Dorsolateral prefrontal cortex (tissue), 122 donors: ENCODE measurements at places on chromosomes 4 and X.

- DNase-seq: no peak
Measured at GRCh38 chr4:106318511-106318910, 2.2 kb downstream of the AIMP1 start.

DNA sequence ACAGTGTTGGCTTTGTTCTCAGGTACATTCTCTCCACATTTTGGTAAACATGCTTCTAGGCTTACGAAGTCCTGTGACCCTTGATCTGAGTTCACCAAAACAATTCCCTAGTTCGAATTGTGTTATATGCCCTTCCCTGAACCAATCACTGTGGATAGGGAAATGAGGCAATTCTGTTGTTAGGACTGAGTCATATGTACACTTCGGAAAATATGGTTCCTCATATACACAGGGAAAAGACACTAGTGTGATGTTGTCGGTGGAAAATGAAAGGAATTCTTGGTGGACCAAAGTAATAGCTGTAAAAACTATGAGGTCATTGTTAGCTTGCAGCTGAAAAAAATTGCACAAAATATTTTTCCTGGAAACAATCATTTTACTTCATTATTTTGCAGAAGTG lies 46.6 kb upstream of the MAGEC2 start:
- DNase-seq: no peak

GRCh38 chr4:88866862-88867550 lies 169.4 kb upstream of the NAP1L5 start:
- no peak for DNase-seq

- no peak for DNase-seq
Measured at GRCh38 chr4:53778155-53778554, 186.9 kb upstream of the LNX1 start.

- DNase-seq: no peak
Measured at GRCh38 chr4:19883841-19884240, 367.9 kb upstream of the SLIT2 start.

DNA sequence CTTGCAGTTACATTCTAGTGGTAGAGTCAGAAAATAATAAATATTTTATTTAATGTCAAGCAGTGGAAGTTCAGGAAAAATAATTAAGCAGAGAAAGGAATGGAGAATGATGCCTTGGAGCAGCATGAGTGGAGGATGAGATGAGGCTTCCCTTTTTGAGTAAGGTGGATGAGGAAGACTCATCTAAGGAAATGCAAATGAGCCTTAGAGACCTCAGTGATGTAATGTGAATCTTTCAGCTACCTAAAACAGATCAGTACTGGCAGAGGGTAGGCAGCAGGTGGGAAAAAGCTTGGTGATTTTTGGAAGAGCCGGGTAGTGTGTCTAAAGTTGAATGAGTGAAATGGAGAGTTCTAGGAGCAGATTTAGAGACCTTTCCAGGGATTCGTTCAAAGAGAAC lies 118.2 kb downstream of the GRID2 start:
- DNase-seq: no peak

DNA sequence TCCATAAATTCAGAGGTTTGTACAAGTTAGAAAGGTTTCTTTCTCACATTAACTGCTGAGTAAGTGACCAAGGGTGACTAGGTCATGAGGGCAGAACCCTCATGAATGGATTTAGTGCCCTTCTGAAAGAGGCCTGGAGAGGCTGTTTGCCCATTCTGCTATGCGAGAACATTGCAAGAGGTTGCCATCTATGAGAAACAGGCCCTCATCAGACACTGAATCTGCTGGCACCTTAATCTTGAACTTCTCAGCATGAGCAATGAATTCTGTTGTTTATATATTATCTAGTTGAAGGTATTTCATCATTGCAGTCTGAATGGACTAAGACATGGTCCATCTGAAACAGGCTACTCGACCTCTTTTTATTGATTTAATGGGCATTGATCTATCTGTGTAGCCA lies 96.2 kb upstream of the GPRIN3 start:
- no peak for DNase-seq

- no peak for DNase-seq
Measured at GRCh38 chrX:135112096-135112729, 8.1 kb downstream of the ETDB start.

DNA sequence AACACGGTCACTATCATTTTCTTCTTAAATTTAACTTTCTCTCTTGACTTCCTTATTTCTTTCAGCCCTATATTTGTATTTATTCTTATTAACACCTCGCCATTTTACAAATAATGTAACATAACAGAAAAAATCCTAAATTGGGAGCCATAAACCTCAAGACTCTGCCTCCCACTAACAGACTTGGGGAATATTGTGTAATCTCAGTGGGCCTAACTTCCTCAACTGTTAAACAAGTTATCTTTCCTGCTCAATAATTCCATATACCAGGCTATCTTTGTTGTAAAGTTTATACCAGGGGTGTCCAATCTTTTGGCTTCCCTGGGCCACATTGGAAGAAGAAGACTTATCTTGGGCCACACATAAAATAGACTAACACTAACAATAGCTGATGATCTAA lies 26.2 kb downstream of the PRSS12 start:
- no peak for DNase-seq

GRCh38 chrX:20032201-20032600 lies 41.3 kb upstream of the BCLAF3 start:
- DNase-seq: no peak

- DNase-seq: no peak
Measured at GRCh38 chrX:74902806-74903205, 22.4 kb downstream of the NEXMIF start.

GRCh38 chrX:135528756-135529155 lies 8.3 kb downstream of the INTS6L start:
- DNase-seq: no peak

DNA sequence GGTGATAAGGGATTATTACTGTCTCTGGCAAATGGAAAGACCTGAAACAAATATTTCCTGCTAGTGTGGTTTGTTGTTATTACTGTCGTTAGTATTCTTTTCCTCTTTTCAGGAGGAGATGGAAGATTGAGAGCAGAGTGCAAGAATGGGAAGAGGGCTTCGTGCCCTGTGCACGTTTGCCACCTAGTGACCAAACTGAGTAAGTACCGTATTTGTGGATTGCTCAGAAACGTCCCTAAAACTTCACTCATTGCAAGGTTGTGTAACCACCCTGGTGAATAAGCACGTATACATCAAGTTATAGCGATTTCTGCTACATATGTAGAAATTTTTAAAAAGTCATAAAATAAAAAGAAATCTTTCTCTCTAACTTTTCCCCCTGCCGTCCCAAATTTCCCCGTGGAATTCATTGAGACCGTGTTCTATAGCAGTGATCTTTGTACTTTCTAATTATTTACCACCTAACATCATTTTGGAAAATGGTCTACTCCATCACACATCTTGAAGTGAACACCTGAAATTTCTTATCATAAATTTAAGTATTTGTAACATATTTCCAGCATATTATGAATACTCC lies 24.3 kb downstream of the LINC00632 start:
- DNase-seq: no peak

DNA sequence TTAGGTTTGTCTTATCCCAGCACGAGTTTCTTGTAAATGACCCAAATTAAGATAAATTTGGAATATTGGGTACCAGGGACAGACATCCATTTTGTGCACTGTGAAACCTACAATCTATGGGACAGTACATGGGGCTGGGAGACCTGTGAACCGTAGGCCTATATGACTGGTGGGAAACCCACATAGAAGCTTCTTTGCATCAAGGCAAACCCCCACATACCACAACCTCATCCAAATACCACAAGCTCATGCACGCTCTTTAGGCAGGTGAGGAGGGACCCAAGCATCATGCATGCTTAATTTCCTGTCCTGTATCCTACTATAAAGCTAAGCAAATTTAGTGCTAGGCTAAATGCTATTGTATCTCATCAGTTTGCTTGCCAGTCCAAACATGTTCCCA lies 47.8 kb downstream of the NIPAL1 start:
- no peak for DNase-seq

DNA sequence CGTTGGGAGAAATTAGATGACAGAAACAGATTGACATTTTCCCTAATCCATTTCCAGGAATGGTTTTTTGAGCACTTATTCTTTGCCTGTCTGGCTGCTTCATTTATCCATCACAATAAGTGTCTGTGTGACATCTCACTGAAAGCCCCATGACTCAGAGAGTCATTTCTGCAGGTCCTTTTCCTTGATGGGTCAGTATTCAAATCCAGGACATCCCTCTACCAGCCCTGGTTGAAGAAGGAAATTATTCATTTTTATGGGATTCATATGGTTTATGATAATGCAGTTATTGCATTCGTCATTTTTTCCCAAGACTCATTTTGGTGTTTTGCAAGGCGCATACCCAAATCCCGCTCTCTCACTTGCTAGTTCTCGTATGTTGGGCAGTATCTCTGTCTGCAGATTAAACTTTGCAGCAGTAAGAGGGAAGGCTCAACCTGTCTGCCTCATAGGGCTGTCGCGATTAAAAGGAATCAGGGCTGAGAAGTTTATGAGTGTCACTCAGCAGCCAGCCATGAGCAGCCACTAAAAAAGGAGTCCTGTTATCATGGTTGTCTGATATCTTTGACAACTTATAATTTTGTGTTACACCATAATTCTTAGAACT lies 44.0 kb downstream of the GYG2 start:
- no peak for DNase-seq

DNA sequence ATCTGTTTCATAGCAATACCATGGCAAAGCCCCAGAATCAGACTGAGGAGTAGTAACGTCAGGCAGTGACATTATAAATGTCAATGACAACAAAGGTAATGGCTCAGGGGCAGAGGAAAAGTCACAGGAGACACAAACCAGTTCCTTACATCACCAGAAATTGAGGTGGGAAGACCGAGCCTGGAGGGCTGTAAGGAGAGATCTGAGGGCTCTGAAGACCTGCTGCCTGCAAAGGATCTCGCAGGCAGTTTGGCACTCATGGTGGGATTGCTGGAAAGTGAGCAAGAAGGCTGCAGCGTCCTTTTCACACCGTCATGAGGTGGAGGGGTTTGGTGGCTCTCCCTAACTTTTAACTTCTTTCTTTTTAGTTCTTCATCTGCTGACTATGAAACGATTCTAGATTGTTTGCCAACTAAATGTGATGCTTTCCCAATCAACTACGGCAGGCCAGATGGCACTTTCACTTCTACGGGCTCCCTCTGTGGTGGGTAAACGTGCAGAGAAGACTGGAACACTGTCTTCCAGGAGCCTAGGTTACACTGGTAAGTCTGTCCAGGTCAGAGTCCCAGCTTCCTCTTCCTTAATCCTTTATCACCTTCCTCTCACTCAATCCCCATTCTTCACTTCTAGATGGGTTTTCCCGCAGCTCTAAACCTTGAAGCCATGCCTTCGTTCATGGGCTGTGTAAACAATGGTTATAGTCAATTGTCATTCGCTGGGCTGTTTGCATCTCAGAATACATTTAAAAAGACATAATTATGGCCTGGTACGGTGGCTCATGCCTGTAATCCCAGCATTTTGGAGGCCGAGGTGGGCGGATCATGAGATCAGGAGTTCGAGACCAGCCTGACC lies 58.2 kb downstream of the TBC1D9 start:
- peak; percentile 44 for DNase-seq

DNA sequence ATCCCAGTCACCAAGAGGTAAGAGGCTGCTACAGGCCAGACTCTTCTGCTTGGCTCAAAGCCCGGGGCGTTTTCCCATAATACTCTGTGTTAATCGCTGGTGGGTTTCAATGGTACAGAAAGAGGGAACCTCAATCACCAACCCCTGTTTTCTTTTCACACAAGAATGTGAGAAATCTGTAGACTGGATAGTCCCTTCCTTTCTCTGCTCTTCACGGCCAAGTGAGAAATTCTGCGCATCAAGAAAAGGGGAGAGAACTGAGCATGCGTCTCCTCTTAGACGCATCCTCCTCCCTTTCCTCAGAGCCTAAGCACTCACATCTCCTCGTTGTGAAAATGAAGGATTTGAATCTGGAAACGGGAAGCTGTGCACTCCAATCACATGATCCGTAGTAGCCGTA lies 64.7 kb downstream of the CLNK start:
- no peak for DNase-seq

- no peak for DNase-seq
Measured at GRCh38 chr4:74320559-74321118, 12.4 kb downstream of the EPGN start.

GRCh38 chrX:103480526-103480925 lies 38.8 kb downstream of the RAB40A start:
- DNase-seq: no peak

DNA sequence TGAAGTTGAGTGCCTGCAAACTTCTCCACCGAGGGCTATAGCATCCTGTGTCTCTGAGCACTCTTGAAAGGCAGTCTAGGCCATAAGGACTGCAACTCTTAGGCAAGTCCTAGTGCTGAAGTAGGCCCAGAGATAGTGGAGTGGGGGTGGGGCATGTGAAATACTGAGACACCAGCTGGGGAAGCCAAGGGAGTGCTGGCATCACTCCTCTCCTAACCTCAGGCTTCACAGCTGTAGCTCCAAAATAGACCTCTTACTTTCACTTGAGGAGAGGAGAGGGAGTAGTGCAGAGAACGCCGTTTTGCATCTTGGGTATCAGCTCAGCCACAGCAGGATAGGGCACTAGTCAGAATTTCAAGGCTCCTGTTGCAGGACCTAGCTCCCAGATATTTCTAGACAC lies 56.2 kb upstream of the CYSLTR1 start:
- no peak for DNase-seq

DNA sequence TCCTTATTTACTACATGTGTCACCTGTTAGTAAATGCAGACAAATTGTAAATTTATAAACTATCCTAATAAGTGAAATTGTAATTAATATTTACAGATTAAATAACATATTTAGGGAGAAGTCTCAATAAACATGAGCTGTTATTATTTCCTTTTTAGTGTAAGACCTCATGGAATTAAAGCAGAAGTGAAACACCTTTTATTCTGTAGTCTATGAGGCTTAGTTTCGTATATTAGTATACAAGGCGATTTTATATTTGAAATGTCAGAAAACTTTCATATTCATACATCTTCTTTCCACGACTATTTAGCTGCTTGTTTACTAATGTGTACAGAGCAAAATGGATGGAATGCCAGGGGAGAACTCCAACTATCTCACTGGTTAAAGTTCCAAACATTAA lies 414.4 kb downstream of the ARHGAP24 start:
- no peak for DNase-seq

DNA sequence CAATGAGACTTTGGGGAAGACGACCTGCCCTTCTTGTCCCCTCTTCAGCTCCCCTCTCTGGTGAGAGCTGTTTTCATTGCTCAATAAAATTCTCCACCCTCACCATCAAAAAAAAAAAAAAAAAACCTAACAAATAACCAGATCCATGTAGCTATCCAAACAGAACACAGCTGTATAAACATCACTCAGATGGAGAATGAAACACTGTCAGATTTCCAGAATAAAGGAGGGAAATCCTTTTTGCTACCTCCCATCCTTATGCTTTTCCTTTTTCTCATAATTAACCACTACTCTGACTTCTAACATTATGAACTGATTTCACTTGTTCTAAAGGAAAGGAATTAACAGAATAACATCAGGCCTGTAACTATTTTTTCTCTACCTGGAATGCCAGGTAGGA lies 155.6 kb downstream of the PPP4R3C start:
- no peak for DNase-seq
